Smooth muscle cell of the brain vasculature (primary cell): ENCODE measurements at places on chromosomes 1 and 21.

- no peak for DNase-seq
Measured at GRCh38 chr1:200724064-200724463, 14.6 kb upstream of the CAMSAP2 start.

- DNase-seq = peak; percentile 35
Measured at GRCh38 chr1:230140221-230141020, 73.4 kb downstream of the GALNT2 start.

GRCh38 chr21:26773058-26773457, 72.2 kb downstream of the ADAMTS1 start:
- DNase-seq = no peak

GRCh38 chr1:77341195-77341594, 59.4 kb downstream of the AK5 start:
- DNase-seq = no peak
